ENCODE measurements at places on chromosomes 7 and 10. TPM values are rescaled to one million over a fixed set of nuclear protein-coding genes. Genes with fewer than 3 reads are reported as not detected.

- DNase-seq, result no peak
These were observed 504.1 kb downstream of the PLXNA4 start for GRCh38 chr7:132072165-132072564.

- no peak for DNase-seq
These were observed 28.7 kb downstream of the ZEB1 start for GRCh38 chr10:31347705-31348104.

The CHST12 gene
- polyA plus RNA-seq, result 21.5 TPM

DNA sequence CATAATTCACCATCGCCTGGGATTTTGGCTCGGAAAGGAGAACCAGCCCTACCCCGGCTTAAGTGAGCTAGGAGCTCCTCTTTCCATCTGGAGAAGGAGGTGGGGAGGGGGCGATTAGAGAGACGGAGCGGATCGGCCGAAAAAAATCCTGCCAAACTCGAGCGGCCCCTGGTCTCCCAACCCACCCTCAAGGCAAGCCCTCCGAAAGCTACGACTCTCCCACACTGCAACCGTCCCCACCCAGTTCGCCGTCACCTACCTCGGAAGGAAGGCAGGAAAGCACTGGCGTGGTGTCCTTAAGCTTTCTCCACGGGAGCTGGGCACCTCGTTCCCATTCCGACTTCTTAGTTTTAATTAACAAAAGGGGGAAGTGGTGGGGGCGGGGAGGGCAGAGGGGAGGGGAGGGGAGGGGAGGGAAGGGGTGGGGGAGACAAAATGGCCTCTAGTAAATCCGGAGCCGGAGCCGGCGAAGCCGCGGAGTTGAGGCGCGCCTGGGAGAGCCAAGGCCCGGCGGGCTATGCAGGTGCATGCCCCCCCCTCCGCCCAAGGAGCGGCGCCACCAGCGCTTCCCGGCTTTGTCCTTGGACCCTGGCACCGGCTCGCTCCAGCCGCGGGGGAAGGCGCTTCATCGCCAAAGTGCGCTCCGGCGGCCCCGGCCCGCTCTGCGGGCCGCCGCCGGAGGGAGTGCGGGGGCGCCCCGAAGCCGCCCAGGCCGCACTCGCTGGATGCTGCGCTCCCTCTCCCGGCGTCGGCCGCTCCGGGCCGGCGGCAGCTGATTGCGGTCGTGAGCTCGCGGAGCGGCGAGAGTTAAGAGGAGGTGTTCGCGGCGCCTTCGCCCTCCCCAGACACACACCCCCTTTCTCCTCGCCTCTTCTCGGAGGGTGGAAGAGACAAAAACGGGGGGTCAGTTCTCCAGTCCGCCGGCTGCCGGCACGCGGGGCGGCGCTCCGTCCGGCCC is at the start of gene LRRC4:
Gene LRRC4 (minus strand): TSS at position 784 of the 958 bp plus-strand sequence. CDS start 797 bp downstream, outside the sequence.
- DNase-seq, result peak; percentile 74

- DNase-seq, result no peak
These were observed 626.2 kb downstream of the SUGCT start for GRCh38 chr7:40760987-40761386.

DNA sequence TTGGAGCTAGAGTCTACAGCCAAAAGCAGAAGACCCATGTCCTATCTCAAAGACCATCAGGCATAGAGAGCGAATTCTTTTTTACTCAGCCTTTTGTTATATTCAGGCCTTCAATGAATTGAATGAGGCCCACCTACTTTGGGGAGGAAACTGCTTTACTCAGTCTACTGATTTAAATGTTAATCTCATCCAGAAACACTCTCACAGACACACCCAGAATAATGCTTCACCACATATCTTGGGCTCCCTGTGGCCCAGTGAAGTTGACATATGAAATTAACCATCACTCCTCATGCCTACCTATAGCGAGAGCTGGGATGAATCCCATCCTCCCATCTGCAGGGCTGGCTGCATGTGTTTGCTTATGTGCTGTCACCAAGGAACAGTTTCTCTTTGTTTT is 26.0 kb upstream of the SORCS3 start:
- DNase-seq, result no peak

GRCh38 chr7:38070718-38071117 is 107.3 kb upstream of the STARD3NL start:
- DNase-seq, result peak; percentile 11

- DNase-seq, result no peak
These were observed 43.4 kb upstream of the PPP2R2D start for GRCh38 chr10:131857156-131858117.

- no peak for DNase-seq
These were observed 69.1 kb upstream of the NANOS1 start for GRCh38 chr10:118960157-118961090.

- DNase-seq, result no peak
These were observed 28.5 kb downstream of the NUDT1 start for GRCh38 chr7:2270495-2270894.

GRCh38 chr7:37973915-37974314 is 53.5 kb downstream of the EPDR1 start:
- no peak for DNase-seq

GRCh38 chr7:149773446-149774236 is at the start of gene ZNF467:
Gene ZNF467, minus strand, starts transcription at chr7:149773588. Its CDS starts 2,556 bp downstream, at chr7:149771032.
- DNase-seq, result peak; percentile 75

GRCh38 chr7:56174346-56174874 is 58.2 kb upstream of the NUPR2 start:
- no peak for DNase-seq

The ELMO1 gene
- polyA plus RNA-seq, result 26.0 TPM

DNA sequence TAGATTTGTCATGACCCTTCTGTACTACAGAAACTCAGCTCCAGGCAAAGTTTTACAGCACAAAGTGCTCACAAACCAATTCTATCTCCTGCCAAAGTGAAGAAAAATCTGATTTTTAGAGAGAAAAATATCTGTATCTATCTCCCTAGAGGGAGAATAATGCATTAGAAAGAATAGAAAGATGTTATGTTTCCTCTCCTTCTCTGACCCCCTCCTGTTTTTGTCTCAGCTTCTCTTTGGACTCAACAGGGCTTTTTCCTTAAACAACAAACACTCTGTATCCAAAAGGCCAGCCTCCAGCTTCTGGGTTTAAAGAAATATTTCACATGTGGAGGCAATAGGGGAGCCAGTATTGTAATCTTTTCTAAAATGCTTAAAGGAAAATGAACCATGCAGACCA is 627.4 kb downstream of the REEP3 start:
- no peak for DNase-seq

GRCh38 chr7:100013328-100013676 is 2.1 kb upstream of the ZKSCAN1 start:
- no peak for DNase-seq

- DNase-seq, result no peak
These were observed 122.2 kb downstream of the TSPAN12 start for GRCh38 chr7:120735791-120736190.

The SPDYE2 gene
- 3.7 TPM for polyA plus RNA-seq

The MMP21 gene
- 0.22 TPM for polyA plus RNA-seq

The GIMAP6 gene
- 0.82 TPM for polyA plus RNA-seq

The ERV3-1 gene
- 18.6 TPM for polyA plus RNA-seq

GRCh38 chr7:140592964-140593671 is 47.5 kb downstream of the DENND2A start:
- DNase-seq, result no peak

DNA sequence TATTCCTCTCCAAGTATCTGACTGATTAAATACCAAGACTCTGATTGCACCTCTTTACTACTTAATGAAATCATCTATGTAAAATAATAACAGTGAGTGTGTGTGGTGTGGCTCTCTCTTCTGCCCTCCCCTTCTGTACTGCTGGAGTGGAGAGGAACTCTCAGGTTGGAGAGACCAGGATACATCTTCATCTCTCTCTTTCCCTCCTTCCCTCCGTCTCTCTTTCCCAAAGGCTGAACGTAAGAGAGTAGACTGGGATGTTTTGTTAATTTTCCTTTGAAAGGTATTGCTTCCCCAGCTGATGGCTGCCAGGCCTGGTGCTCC is 272 bp upstream of the GJC3 start:
- DNase-seq, result no peak

The OGDHL gene
- polyA plus RNA-seq, result 8.0 TPM

GRCh38 chr7:14332155-14332554 is 342.7 kb upstream of the ETV1 start:
- peak; percentile 12 for DNase-seq

- DNase-seq, result no peak
These were observed 50.3 kb downstream of the ADCYAP1R1 start for GRCh38 chr7:31102151-31102972.

The TAC1 gene
- 0.38 TPM for polyA plus RNA-seq

The UCN3 gene
- not detected for polyA plus RNA-seq

The GTF2IRD2 gene
- polyA plus RNA-seq, result 22.1 TPM

- DNase-seq, result no peak
These were observed 4.6 kb downstream of the REPIN1 start for GRCh38 chr7:150373049-150373801.

The RRP12 gene
- 20.6 TPM for polyA plus RNA-seq

GRCh38 chr10:78619115-78619851 is 449.5 kb upstream of the ZMIZ1 start:
- DNase-seq, result peak; percentile 54

The TMEM236 gene
- polyA plus RNA-seq, result 0.51 TPM
